ENCODE measurements at places on chromosomes 12 and 14.
A peak's percentile ranks its signal among the peaks of the same experiment; 100 is the strongest.

- no peak for DNase-seq
Observed at GRCh38 chr14:35740215-35740614, 68.9 kb downstream of the RALGAPA1 start.

DNA sequence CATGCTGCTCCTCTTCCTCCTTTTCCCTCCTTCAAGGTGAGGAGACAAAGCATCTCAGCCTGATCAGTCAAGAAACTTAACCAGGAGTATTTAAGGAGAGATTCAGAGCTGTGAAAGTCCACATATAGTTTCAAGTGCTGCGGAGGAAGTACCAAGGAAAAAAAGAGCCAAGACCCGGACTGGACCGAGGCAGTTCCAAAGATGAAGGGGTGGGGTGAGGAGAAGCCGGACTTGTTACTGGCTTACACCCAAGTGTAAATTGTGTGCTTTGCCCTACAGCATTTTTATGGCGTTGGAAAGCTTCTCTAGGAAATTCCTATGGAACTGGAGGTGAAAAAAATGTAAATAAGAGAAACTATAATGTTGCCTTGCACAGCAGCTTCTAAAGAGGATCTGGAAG, 263.1 kb downstream of the GRIN2B start:
- DNase-seq, result no peak

GRCh38 chr12:82329508-82329907, 28.7 kb downstream of the CCDC59 start:
- no peak for DNase-seq

GRCh38 chr12:51025836-51026638, at the start of gene SLC11A2:
TSS of gene SLC11A2 (minus strand) at chr12:51026384. CDS start at chr12:51010728, 15,656 bp downstream.
- DNase-seq, result peak; percentile 94

DNA sequence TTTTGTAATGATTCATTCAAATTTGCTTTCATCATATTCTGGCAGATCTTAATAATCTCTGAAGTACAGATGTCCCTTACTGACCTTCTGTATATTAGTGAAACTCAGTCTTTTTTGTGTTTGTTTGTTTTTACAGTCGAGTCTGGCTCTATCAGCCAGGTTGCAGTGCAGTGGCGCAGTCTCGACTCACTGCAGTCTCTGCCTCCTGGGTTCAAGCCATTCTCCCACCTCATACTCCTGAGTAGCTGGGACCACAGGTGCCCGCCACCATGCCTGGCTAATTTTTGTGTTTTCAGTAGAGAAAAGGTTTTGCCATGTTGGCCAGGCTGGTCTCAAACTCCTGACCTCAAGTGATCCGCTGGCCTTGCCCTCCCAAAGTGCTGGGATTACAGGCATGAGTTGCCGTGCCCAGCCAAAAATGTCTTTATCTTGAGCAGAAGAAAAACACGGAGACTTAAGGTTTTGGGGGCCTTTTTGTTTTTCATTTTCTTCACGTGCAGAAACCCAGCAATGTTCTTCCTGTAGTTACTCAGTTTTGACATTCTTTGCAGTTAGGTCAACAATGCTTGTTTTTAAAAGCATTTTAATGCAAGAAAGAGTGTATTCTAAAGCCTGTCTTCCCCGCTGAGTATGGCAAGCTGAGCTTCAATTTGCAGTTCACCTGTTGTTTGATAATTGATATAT, 79.5 kb downstream of the FAR2 start:
- DNase-seq, result peak; percentile 31

DNA sequence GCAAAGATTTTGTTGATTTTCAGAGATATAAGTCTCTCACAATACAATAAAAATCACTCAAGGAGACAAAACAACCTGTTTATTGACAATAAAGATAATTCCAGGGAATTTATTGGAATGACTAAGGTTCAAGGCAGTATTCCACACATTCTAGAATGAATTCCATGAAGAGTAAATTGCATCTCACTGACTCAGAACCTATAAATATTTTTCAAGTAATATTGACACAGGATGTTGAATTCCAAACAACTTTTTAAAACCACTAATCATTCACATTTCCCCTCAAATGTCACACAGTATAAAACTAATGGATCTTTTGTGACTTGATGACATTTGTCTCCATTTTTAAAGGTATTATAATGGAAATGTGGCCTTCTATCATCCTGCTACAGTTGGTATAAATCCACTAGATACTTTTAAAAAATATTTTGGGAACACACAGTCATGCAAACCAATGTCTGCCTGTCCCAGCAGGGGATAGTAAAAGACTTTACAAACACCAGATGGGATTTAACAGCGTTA, 42.1 kb upstream of the LGR5 start:
- DNase-seq, result peak; percentile 92

- peak; percentile 21 for DNase-seq
Observed at GRCh38 chr14:56002342-56002741, 115.9 kb upstream of the PELI2 start.

GRCh38 chr12:14961466-14962152, at the start of gene ARHGDIB:
TSS of gene ARHGDIB (minus strand) at chr12:14961601. CDS start at chr12:14950712, 10,889 bp downstream.
- DNase-seq, result peak; percentile 24

- no peak for DNase-seq
Observed at GRCh38 chr14:28059254-28059653, 707.3 kb upstream of the FOXG1 start.

DNA sequence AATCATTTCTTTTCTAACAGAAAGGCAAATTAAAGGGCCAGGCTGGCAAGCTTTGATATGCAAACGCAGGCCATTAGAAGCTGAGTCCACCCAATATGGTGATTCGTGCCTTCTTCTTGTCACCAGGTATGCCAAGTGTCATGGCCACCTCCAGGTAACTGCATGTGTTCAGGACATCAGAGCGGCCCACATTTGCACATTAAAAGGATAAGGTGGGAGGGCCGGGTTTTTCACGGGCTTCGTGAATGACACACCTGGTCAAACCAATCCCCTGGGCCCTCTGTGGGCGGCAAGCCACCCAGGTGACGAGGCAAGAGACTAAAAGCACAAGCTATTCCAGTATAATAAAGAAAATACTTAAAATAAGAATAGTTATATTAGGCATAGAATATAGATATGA, 75.9 kb upstream of the TSPAN11 start:
- no peak for DNase-seq

DNA sequence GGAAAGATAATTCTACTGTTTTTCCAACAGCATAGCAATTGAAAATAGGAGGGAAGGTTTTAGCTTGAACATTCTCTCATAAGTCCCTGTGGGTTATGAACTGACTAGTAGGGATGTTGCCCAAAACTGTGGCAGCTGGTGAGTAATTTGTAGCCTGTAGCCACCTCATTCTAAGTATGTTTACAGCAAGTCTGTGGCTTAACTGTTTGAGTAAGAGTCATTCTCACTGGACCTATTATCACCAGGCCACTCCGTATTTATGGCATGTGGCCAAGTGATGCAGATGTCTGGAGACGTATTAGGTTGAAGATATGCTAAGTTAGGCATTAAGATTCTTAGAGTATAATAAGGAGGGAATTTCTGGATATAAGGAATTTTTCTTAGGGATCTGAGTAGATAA, 458.3 kb downstream of the ETNK1 start:
- DNase-seq, result peak; percentile 10

- no peak for DNase-seq
Observed at GRCh38 chr14:104632781-104633180, 28.2 kb upstream of the TMEM179 start.

DNA sequence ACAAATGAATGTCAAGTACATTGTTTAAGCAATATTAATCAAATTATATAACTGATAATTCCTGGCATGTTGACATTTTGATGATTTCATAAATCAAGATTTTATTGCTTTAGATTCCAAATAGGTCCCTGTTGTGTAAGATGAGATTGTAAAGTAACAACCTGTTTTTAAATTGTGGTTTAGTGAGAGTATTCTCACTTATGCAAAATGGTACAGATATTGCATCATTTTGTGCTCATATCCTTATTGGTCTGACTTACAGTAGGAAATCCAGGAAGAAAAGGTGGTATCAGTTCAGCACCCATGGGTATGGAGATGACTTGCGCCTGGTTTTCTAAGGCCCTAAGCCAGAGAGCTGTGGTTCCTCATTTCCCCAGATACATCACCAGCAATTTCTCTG, 165.5 kb downstream of the KIF21A start:
- peak; percentile 5 for DNase-seq

DNA sequence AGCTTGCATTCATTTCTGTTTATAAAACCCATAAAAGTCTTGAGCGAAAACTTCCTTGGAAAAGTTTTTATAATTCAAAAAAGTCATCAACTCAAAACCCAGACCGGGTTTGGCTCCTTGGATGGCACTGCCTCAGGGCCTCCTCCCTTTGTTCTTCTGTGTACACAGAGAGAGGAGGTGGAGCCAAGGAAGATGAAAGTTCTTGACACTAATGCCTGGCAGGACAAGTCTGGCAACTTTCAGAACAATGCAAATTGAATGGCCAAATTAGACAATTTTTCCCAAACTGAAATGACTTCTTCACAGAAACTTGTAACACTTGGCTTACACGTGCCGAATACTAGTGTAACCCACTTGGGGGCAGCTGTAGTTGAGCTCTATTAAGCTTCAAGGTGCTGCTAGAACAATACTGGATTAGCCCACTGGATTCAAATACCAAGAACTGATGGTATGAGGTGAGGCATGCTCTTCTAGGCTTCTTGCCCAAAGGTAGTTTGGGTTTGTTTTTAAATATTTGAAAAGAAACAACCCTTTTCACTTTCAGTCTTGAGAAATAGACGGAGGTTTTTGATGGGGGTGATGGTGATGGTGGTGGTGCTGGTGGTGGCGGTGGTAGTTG, 86.6 kb upstream of the FRMD6 start:
- DNase-seq, result no peak

GRCh38 chr14:37247791-37248461, 50.2 kb downstream of the MIPOL1 start:
- DNase-seq, result no peak

DNA sequence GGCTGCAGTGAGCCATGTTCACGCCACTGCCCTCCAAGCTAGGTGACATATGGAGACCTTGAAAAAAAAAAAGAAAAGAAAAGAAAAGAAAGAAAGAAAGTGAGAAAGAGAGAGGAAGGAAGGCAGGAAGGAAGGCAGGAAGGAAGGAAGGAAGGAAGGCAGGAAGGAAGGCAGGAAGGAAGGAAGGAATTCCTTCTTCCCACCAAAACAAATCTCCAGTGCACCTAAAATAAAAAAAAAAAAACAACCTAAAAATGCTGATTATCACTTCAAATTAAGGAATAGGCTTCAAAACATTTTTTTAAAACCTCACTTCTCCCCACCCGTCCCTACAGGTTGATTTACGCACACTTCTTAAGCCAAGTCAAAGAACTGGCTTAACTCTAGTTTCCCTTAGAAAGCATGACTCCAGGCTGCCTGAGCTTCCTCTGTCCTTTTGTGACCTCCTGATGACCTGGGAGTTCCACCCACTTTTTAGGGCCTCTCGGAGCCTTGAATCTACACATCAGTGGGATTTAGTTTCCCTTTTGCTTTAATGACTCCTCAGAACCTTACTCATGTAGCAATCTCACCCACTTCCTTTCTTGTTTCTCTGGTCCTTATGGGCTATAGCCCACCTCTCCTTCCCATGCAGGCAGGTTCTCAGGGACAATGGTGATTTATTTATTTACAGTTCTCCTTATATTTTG, 18.6 kb downstream of the DUSP6 start:
- DNase-seq, result no peak

DNA sequence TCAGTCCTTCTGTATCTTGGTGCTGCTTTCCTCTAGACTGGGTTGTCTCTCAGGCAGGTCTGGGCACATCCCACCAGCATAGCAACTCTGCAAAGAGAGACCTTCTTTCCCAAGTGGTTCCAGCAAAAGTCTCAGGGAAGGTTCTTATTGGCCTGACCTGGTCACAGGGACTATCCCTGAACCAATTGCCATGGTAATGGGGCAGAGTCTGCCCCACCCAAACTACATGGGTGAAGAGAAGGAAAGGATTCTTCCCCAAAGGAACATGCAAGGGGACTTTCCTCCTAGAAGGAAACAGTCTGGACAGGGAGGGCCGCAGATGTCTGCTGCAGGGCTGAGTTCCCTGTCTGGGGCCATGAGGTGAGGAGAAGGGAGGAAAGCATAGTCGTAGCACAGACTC, 122.2 kb upstream of the NCOR2 start:
- no peak for DNase-seq

- no peak for DNase-seq
Observed at GRCh38 chr14:74911221-74911620, 11.8 kb downstream of the RPS6KL1 start.

DNA sequence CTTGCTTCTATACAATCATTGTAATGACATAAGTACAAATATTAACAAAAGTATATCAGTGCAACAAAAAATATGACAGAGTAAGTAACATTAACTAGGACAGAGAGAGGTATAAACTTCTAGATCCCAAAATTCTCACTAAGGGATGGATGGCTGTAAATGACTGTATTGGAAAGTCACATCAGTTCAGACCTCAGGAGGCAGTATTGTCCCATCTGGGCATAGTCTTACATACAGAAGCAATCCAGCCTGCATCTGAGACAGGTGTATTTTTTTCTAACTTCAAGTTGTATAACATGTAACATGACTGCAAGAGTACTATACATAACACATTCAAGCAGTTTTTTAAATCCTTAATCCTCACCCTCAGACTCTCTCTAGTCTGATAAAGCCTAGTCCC, 99.0 kb downstream of the GARIN6 start:
- DNase-seq, result no peak

DNA sequence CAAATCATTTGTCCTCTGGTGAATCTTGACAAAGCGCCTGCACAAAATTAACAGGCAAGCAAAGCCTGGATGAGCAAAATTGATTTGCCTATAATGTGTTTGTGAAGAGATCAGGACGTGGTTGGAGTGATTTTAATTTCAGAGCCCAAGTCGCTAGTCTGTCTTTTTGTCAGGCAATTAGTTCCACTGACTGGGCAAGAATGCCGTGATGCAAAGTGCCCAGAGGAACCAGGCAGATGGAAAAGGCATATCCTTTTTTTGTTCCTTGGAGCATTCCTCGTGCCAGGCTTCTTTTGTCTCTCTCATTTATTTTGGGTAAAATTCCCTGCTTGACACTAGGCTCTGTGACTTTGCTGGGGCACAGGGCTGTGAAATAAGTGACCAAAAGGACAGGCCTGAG, 65.9 kb upstream of the CCDC198 start:
- no peak for DNase-seq

DNA sequence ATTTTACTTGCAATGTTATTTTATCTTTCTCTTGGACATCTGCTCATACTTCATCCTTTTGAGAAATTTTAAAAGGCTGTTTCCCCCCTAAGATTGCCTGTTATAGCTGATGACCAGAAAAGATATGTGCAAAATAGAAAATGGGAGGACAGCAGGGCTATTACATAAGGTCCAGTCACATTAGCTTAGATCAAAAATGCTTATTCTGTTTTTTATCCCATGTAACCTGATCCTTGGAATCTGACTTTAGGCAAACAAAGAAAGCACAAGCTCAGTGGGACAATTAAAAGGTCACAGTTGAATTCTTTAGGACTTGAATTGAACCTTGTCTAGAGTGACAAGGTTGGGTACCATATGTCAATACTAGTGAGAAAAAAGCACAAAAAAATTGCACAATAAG, 65.1 kb upstream of the TRHDE start:
- DNase-seq, result no peak

DNA sequence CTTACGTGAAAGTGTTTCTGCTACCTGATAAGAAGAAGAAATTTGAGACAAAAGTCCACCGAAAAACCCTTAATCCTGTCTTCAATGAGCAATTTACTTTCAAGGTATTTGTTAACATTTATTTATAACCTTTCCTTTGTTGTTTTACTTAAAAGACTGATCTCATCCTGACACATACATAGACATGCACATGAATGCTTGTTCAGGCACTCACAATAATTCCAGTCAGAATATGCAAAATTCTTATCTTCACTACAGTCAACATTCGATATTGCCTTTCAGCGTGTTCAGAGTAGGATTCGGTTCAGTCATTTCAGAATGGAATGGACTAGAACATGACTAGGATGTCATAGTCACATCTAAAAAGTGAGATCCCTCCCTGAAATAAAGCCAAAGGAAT, 394.6 kb downstream of the PAWR start:
- no peak for DNase-seq

- DNase-seq, result no peak
Observed at GRCh38 chr14:78498062-78498595, 328.0 kb downstream of the NRXN3 start.

Data from fibroblast of skin of scalp (primary cell).